ENCODE measurements at places on chromosomes 11 and 22.

- no peak for DNase-seq
These were observed 99.9 kb upstream of the CD44 start for GRCh38 chr11:35039076-35039475.

GRCh38 chr11:67562963-67563704 lies 20.5 kb upstream of the GSTP1 start:
- DNase-seq, result no peak

DNA sequence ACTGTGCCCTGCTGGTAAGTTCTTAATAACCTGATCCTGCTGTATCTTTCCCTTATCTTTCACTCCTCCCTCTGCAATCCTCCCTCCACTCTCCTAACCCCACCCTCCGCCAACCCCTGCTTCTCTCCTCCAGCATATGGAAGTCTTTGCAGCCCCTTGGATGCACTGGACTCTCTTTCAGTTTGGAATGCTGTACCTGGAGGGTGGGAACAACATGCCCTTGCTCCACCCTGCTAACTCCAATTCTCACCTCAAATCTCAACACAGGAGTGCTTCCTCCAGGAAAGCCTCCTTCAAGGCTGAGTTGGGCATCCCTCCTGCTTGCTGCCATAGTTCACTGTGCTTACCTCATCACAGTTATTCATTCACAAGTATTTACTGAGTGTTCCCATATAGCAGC lies 52.8 kb upstream of the LDLRAD3 start:
- no peak for DNase-seq

DNA sequence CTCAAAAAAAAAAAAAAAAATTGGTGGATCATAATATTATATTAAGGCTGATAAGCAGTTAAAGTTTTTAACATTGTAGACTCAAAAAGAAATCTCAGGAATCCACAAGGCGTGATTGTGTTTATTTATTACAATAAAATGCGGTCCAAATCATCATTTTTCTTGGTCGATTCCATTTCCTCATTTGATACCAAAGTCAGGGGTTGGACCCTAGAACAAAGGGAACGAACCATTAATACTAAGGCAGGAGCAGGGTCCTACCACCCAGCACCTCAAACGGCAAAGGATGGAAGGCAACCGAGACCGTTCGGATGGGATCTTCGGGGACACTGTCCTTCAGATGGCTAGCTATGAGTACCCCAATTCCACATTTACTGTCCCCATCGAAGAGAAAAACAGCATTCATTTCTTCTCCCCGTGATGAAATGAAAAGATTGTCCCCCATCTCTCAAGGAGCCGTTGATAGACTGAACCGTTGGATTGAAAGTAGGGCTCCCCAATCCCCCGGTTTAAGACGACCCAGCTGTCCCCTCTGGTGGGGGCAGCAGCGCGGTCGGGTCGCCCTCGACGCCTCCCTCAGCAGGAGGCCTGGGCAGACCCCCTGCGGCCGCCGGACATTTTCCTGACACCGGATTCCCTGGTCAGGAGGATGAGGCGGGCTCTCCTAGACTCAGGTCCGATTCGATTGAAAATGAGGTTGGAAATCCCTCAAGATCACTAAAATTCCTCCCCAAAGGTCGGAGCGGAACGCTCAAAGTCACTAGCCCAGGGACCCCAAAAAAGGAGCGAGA lies 607 bp downstream of the DMC1 start:
- DNase-seq, result no peak

GRCh38 chr11:28054821-28055220 lies 53.1 kb downstream of the KIF18A start:
- DNase-seq, result no peak

GRCh38 chr22:47059076-47059475 lies 296.6 kb downstream of the TBC1D22A start:
- no peak for DNase-seq

- no peak for DNase-seq
These were observed 27.8 kb downstream of the POLR3H start for GRCh38 chr22:41516462-41516861.

All from naive B cell (primary cell).